ENCODE measurements at places on chromosomes 12 and 14.

DNA sequence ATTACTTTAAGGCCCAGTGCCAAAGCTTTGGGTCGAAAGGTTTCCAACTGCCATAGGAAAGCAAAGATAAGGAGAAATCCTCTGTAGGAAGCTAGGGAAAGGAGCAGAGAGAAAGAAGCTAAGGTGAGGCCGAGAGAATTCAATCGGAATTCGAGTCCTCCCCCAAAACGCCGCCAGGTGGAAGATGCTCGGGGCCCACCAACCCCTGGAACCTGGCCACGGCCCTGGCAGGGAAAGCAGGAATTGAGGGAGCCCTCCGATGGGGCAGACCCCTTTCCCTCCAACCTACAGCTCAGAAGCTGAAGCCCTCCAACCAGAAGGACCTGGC, 498 bp downstream of the GMFB start:
- DNase-seq = no peak

GRCh38 chr14:54985156-54985555, 41.7 kb downstream of the WDHD1 start:
- no peak for DNase-seq

DNA sequence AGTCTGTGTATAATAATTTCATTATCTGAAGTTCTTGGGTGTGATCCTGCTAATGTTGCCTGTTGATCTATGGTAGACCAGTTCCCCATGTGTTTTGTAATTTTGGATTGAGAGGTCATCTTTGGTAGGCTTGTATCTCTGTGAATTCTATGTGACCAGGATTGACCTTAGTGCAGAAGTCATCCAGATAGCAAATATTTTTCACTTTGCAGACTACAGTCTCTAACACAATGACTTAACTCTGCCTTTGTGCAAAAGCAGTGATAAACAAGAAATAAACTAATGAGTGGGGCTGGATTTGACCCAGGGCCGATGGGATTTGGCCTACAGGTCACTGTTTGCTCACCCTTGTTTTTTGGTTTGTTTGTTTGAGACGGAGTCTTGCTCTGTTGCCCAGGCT, 144.6 kb upstream of the MYL2 start:
- DNase-seq = no peak

GRCh38 chr12:29546000-29546399, 48.5 kb upstream of the OVCH1 start:
- DNase-seq = no peak

- DNase-seq = no peak
These were observed 1.1 kb downstream of the IFNG start for GRCh38 chr12:68158432-68158831.

- DNase-seq = no peak
These were observed 350.5 kb upstream of the TMTC1 start for GRCh38 chr12:30134229-30134628.

GRCh38 chr14:90096566-90096965, 34.8 kb downstream of the KCNK13 start:
- no peak for DNase-seq

DNA sequence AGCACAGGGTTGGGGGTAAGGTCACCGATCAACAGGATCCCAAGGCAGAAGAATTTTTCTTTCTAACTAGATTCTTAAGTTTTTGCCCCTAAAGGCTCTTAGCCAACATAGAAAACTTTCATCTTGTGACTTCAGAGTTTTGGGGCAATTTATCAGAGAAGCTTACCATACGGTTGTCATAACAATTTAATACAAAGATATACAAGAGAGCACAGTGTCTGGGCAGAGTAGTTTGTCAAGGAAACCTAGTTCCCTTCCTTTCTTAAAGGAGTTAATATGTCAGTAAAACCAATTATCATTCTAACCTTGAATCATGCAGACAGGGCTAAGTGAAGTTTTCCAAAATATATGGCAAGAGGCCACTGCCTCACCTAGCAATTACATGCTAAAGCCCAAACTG, 18.4 kb downstream of the NR2C1 start:
- DNase-seq = no peak

DNA sequence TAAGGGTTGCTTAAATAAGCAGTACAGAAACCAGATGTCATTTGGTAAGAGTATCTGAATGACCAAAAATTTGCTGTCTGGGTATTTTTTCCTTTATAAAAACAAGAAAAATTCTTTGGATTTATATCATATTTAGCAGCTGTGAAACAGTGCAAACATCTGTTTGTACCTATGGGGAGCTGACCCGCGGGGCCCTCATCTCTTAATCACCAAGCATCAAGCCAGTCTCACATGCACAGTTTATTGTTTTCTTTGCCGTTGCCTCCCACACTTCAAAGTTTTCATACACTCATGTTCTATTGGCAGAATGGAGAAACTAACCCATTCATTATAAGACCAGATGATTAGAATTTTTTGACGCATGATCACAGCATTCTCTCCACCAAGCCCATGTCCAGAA, 142.2 kb downstream of the BMP4 start:
- no peak for DNase-seq

DNA sequence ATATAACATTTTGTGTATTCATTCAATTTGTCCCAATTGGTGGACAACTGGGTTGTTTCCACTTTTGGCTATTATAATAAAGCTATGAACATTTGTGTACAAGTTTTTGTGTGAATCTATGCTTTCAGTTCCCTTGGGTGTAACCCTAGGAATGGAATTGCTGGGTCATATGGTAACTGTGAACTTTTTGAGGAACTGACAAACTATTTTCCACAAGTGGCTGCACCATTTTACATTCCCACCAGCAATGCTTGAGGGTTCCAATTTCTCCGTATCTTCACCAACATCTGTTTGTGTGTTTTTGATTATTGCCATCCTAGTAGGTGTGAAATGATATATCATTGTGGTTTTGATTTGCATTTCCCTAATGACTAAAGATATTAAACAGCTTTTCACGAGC, 13.0 kb downstream of the LPCAT3 start:
- no peak for DNase-seq

DNA sequence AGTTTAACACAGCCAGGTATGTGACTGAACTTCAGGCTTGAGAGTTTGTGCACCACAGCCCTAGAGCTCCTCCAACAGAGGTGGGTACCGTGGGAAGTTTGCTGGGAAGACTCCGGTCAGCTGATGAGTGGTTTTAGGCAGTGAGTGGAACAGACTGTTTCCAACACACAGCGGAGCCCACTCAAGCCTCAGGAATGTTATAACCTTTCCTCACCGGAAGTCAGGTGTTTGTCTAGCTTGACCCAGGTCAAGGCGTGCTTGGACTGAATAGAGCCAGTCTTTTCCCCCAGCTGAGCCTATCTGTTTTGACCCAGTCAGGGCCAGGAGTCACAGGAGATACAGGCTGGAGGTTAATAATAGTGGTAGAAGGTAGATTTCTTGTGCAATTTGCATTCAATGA, 138.4 kb upstream of the PARP11 start:
- no peak for DNase-seq

Data from activated CD4-positive, CD25-positive, alpha-beta regulatory T cell (primary cell).